ENCODE measurements at places on chromosomes 6 and 20.
A peak's percentile ranks its signal among the peaks of the same experiment; 100 is the strongest.

GRCh38 chr20:19757487-19758132, 448 bp upstream of the RIN2 start:
- peak; percentile 93 for DNase-seq

GRCh38 chr6:157083343-157083742, 240.0 kb downstream of the TMEM242 start:
- no peak for DNase-seq

GRCh38 chr6:63643862-63644261, 8.3 kb downstream of the PHF3 start:
- peak; percentile 63 for DNase-seq

GRCh38 chr6:11778036-11778435, 567 bp downstream of the ADTRP start:
- DNase-seq, result no peak

GRCh38 chr20:24100370-24101011, 111.9 kb upstream of the GGTLC1 start:
- DNase-seq, result peak; percentile 33

DNA sequence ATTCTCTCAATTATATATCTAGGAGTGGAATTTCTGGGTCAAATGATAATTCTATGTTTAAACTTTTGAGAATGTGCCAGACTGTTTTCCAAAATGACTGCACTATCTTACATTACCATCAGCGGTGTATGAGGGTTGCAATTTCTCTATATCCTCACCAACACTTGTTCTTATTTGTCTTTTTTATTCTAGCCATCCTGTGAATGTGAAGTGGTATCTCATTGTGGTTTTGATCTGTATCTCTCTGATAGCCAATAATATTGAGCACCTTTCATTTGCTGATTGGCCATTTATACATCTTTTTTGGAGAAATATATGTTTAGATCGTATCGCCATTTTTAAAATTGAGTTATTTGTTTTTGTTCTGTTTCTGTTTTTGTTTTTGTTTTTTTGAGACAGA, 32.3 kb downstream of the C20orf203 start:
- DNase-seq, result no peak

All from astrocyte of the spinal cord (primary cell).